ENCODE measurements at places on chromosomes 6 and 20. TPM values are rescaled to one million over a fixed set of nuclear protein-coding genes. Genes with fewer than 3 reads are reported as not detected.

DNA sequence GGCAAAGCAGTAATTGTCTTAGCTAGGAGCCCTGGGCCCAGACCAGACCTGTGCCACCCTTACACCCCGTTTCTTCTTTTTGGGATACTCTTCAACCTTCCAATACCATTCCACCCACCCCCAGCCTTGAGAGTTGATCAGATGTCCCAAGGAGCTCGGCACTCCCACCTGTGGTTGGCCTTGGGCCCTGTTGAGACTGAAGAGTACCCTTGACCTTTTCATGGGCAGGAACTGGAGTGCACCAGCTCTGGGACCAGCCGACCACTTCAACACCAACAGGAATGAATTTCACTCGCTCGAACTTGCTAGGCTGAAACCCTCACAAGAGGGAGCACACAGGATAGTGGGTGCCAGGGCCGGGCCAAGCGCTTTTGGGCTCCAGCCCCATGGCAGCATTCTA, 273.6 kb downstream of the PHACTR1 start:
- no peak for DNase-seq

DNA sequence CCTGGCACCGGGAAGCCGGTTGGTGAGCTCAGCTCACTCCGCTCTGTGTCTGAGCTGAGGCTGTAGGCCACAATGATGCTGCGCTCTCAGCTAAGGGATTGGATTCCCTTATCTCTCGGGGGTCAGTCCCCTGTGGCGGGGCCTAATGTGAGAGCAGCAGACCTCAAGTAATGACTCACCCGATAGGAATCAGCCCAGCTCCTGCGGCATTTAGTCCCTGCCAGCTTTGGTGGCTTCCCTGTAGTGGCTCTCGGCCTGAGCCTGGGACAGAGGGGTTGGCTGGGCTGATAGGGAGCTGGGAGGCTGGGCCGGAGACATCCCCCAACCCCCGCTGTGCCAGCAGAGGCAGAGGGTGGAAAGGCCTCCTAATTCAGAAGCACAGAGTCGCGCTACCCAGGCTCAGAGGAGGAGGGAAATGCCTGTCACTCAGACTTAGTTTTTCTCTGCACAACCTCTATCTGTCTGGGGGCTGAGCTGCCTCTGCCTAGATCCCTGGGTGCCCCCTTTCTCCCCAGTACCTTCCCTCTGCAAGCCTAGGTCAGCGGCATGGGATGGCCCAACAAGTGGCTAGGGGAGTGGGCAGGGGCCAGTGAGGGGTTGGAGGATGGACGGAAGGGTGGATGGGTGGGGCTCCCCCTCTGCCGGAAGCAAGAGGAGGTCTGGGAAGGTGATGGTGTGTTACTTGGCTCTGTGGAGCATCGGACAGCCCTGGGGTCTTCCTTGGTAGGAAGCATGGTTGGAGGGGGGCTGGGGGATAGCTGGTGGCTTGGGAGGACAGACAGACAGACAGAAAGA, 92.2 kb downstream of the CDH22 start:
- peak; percentile 55 for DNase-seq

CDH4 gene
- polyA plus RNA-seq = 5.2 TPM

KHDC1 gene
- 16.1 TPM for polyA plus RNA-seq
